Panc1 (cell line): ENCODE measurements at places on chromosomes 5 and 9.

DNA sequence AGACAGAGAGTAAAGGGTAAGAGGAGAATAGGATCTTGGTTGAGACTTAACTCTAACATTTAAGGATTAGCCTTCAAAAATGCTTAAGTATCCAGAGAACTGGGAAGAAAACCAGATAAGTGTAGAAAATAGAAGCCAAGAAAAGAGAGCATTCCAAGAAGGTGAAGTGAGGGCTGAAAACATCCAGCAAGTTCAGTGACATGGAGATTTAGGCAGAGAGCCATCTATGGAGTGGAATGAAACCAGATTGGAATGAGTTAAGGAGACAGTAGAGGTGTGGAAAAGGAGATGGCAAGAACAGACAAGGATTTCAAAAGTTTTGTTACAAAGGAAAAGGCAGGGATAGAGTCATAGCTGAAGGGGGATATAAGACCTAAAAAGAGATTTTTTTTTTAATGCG lies 188.1 kb downstream of the TRPM3 start:
- DNase-seq = no peak

DNA sequence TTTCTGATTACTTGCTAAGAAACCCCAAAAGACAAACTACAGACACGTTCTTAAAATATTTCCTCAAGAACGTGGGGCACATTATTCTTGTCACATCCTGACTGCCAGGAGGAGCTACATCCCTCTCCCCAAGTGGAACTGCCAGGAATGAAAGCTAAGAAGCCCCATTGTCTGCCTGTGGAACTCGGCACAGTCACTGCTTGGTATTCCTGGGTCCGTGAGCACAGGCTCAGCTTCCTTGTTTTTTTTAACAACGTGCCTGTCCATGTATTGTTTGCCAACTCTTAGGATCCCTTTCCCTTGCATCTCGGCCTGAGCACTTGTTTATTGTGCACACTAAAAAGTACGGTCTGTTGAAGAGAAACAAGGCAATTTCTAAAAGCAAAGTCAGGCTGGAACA lies 47.0 kb upstream of the SELENOP start:
- no peak for DNase-seq

- DNase-seq = no peak
Measured at GRCh38 chr9:138101444-138102234, 224.1 kb downstream of the CACNA1B start.

- DNase-seq = no peak
Measured at GRCh38 chr5:171337210-171337569, 28.1 kb downstream of the TLX3 start.
